Sciatic nerve (tissue), 2 donors: ENCODE measurements at places on chromosomes 2 and 18. TPM values are rescaled to one million over a fixed set of nuclear protein-coding genes. Genes with fewer than 3 reads are reported as not detected.

- no peak for DNase-seq
Measured at GRCh38 chr2:24993406-24994145, 21.8 kb upstream of the DNAJC27 start.

GRCh38 chr2:72183466-72183865, 35.8 kb upstream of the CYP26B1 start:
- DNase-seq = no peak

DNA sequence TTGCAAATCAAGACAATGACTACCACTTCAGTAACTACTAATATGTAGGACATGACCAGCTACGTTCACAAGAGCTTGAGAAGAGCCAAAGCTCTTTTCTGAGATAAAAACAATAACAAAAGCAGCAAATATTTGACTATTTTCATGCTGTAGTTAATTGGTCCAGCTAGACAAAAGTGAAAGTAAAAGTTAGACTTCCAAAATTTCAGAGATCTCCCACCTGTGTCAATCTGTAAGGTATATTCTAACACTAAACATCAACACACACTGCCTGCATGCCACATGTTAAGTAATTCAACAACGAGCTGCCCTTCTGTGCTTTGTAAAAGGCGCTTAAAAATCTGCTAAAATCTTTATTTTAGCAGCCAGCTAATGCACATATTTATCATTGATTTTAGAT, 185.9 kb downstream of the SLC39A10 start:
- DNase-seq = no peak

Gene SIX3
- not detected for total RNA-seq

Gene SERPINB13
- not detected for total RNA-seq
